Astrocyte of the spinal cord (primary cell): ENCODE measurements at places on chromosomes 4 and X.

- DNase-seq = no peak
These were observed 3.0 kb upstream of the SLC2A9 start for GRCh38 chr4:10024303-10024702.

- DNase-seq = peak; percentile 63
These were observed 46.1 kb upstream of the GPR78 start for GRCh38 chr4:8534129-8534528.

DNA sequence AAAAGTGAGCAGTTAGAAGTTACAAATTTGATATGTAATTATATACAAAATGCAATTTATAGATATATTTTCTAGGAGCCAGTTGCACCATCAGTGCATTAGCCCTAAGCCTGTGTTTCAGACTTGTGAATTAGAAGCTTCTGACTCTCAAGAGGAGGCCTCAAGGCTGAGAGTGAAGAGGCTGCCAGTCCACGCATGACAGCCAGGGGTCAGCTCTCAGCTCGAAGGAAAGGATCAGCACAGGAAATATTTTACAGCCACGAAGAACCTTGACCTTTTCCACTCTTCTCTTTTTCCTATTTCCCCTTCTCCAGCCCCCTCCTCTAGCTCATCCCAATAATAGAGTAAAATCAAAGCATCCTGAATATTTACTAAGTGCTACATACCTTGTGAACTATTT is 642.4 kb downstream of the TRIML1 start:
- no peak for DNase-seq

DNA sequence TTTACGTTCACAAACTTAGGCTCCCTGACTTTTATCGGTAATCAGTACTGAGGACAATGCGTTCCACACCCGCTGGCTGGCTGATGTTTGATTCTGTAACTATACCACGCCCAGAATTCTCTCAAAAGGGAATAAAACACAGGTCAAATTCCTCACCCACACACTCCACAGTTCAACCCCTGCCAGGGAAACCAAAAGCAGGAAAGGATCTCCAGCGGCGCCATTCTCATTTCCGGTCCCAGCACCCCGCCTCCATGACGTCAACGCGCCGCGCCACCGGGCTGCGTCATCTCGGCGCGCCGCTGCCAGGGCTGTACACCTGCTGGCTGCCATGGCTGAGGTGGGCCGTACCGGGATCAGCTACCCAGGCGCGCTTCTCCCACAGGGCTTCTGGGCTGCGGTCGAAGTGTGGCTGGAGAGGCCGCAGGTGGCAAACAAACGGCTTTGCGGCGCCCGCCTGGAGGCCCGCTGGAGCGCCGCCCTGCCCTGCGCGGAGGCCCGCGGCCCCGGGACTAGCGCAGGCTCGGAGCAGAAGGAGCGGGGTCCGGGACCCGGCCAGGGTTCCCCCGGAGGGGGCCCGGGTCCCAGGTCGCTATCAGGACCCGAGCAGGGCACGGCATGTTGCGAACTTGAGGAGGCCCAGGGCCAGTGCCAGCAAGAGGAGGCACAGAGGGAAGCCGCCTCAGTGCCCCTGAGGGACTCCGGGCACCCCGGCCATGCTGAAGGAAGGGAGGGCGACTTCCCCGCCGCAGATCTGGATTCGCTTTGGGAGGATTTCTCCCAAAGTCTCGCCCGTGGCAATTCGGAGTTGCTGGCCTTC is at the start of the genes ACOX3 and TRMT44:
ACOX3 (minus strand) TSS at position 232 of the 820 bp plus-strand sequence. CDS start 24,202 bp downstream, outside the sequence.
TRMT44 (plus strand) TSS at position 286 of the 820 bp plus-strand sequence; CDS start at position 332, 46 bp downstream.
- DNase-seq = peak; percentile 95

- peak; percentile 40 for DNase-seq
These were observed 77.5 kb downstream of the RLIM start for GRCh38 chrX:74536832-74537371.

DNA sequence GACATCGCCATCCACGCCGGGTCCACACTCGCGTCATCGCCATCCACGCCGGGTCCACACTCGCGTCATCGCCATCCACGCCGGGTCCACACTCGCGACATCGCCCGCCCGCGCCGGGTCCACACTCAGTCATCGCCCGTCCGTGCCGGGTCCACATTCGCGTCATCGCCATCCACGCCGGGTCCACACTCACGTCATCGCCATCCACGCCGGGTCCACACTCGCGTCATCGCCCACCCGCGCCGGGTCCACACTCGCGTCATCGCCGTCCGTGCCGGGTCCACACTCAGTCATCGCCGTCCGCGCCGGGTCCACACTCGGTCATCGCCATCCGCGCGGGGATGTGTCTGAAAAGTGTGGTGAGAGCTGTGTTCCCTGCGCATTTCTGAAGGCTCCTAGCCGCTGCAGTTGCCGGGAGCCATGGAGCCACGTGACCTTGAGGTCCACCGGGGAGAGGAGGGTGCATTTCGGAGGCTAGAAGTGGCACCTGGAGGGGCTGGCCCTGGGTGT is 17.3 kb downstream of the PCGF3 start:
- DNase-seq = no peak

DNA sequence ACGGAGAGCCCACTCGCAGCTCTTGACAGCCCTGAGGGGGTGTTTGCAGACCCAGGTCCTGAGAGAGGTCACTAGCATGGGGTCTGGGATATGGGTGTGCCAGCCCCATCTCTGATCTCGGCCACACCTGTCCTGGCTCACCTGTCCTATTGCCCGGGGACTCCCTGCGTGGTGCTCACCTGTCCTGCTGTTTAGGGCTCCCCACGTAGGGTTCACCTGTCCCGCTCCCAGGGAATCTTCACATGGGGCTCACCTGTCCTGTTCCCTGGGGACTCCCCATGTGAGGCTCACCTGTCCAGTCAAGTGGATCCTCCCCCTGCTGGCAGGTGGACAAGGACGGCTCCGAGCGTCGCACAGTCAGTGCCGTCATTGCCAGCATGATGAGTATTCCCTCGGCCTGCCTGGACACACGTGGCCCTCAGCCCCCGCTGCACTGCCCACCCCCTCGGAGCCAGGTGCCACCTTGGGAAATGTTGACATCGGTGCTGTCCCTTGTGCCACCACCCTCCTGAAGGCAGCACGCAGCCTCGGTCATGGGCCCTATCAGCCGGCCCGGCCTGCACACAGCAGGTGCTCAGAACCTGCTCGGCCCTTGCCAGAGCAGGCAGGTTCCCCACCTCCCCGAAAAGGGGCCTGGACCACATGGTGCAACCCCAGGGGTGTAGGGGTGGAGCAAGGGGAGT is 6.3 kb downstream of the SLC49A3 start:
- DNase-seq = no peak

- DNase-seq = peak; percentile 62
These were observed 182.7 kb downstream of the KCNIP4 start for GRCh38 chr4:21765810-21766407.

DNA sequence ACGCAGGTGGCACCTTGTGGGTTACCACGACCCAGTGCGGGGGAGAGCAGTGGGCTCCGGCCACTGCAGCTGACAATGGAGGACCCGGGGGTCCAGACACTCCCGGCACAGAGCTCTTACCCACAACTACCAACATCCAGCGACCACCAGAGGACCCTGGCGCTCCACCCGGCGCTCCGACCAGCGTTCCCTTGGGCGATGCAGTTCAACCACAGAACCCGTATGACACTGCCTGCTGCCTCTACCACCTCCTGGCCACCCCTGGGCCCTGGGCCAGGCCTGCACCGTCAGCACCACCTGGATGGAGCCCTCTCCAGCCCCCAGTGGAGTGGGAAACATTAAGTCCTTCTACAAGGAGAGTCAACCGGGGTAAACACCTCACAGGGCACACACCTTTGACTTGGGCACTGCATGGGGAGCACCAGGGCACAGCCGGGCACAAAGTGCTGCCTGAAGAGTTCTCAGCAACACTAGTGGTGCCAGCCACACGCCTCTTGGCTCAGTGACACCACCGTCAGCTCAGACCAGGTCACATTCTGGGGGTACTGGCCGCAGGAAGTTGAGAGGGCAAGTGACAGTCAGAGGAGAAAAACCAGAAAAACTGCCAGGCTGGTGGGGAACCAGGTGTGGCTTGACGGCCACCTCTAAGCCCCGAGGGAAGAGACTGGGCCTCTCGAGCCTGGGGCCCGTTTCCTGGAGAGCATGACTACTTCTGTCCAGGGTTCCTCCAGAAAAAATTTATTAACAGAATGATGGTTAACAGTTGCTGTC is 2.6 kb downstream of the CTBP1 start:
- no peak for DNase-seq

DNA sequence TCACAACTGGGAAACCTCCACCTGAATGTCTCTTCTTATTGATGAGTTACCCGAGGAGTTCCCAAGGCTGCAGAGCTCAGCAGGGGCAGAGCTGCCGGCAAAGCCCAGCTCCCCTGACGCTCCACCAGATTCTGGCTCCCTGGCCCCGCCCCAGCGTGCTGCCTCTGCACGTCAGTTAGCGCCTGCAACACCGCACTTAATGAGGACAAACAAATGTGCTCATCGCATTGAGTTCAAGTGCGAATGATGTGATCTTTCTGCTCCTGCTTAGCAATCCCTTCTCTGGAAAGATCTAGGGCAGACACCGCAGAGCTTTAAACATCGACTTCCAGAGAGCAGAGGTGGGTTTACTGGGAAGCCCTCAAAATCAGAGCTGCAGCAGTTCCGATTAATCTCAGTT is 55.5 kb upstream of the FBXW7 start:
- peak; percentile 33 for DNase-seq

DNA sequence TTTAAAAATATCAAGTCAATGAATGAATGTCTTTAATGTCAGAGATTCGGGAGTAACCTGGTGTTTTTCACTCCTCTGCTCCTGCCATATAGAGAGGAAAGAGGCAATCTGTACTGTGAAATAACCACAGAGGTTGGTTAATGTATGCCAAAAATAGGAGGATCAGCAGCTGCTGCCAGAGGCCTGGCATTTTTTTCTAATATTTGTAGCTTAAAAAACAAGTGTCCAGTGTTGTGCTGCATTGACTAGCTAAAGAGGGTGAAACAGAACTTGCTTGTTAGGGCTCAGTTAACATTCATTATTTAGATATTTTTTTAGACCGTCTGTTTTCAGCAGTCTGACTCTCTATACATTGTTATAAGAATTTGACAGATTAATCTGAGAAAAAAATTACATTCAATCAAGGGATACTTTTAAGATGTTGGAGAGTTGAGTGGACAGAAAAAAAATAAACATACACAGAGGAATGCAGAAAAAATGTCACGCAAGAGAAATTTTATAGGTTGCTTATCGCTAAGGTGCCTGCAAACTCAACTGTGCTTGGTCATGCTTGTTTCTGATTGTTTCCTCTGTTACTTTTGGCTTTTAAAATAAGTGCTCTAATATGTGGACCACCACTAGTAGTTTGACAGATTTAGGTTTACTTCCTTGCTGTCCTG is 392.3 kb upstream of the GALNT7 start:
- no peak for DNase-seq

GRCh38 chr4:8595237-8596087 is 2.9 kb downstream of the CPZ start:
- DNase-seq = no peak

DNA sequence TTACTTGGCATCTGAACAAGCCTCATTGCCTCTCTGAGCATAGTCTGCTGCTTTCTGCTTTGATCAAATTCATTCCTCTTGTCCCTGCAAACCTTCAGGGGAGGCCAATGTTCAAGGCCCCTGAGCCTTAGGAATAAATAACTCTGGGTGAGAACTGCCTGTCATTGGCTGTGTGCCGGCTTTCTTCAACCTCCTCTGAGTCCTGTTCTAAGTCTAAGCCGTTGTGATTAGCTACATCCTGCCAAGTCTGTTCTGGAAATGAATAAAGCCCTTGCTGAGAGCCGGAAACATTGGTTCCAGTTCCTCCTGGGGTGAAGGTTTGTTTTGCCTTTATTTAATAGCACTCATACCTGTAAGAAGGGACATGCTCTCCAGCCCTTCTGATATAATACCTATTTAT is 13.8 kb downstream of the RNF4 start:
- peak; percentile 76 for DNase-seq

DNA sequence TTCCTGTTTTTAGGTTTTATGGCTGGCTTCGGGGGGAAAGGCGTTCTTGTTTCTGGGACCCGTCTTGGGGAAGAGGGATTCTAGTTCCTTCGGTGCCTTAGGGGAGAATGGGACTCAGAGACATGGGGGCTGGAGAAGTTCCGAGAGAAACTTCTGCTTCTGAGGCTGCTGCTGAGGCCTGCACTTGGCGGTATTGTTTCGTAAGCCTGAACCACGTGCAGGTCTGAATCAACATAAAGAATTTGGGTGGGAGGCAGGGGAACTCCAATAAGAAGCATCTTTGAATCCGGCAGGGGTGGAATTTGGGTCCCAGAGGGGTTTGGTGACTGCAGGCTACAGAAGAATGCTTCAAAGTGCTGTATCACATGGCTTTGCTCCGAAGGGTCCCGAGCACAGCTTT is 15.1 kb downstream of the XG start:
- no peak for DNase-seq
